ENCODE measurements at places on chromosomes 1 and 21.

GRCh38 chr1:208004851-208005250 is 93.9 kb upstream of the CD34 start:
- DNase-seq, result no peak

- DNase-seq, result peak; percentile 9
Measured at GRCh38 chr1:177227978-177228692, 57.4 kb downstream of the BRINP2 start.

GRCh38 chr21:35711661-35712060 is 348.7 kb downstream of the SETD4 start:
- DNase-seq, result no peak

DNA sequence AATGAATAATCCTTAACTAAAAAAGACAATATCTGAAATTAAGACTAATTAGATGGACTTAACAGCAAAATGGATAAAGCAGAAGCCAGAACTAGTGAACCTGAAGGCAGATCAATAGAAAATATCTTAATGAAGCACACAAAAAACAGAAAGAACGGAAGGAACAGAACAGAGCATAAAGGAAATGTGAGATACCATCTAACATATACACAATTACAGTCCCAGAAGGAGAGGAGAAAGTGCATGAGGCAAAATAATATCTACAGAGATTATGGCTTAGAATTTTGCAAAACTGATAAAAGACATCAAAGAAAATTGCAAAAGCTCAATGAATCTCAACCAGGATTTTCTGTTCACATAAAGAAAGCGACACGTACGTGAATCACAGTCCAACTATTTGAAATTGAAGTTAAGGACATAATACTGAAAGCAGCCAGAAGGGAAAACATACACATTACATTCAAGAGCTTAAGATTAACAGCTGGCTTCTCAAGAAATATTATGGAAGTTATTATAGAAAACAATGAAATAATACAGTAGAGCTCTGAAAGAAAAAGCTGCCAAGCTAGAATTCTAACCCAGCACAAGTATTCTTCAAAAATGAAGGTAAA is 182.0 kb downstream of the CDC42BPA start:
- DNase-seq, result no peak

- peak; percentile 5 for DNase-seq
Measured at GRCh38 chr1:37930246-37931101, 16.4 kb downstream of the INPP5B start.

GRCh38 chr1:63701187-63701586 is 72.6 kb upstream of the ROR1 start:
- DNase-seq, result peak; percentile 54

- no peak for DNase-seq
Measured at GRCh38 chr1:209238356-209238755, 345.2 kb upstream of the CAMK1G start.

GRCh38 chr1:185096531-185096930 is 51.2 kb downstream of the RNF2 start:
- no peak for DNase-seq

- DNase-seq, result no peak
Measured at GRCh38 chr1:223621312-223621734, 44.2 kb downstream of the CAPN8 start.

- DNase-seq, result no peak
Measured at GRCh38 chr1:32448773-32449456, 16.0 kb upstream of the ZBTB8B start.

GRCh38 chr1:117210831-117211261 is at the start of gene VTCN1:
VTCN1 (minus strand) TSS chr1:117210927; CDS start chr1:117210855, 72 bp downstream.
- DNase-seq, result no peak

DNA sequence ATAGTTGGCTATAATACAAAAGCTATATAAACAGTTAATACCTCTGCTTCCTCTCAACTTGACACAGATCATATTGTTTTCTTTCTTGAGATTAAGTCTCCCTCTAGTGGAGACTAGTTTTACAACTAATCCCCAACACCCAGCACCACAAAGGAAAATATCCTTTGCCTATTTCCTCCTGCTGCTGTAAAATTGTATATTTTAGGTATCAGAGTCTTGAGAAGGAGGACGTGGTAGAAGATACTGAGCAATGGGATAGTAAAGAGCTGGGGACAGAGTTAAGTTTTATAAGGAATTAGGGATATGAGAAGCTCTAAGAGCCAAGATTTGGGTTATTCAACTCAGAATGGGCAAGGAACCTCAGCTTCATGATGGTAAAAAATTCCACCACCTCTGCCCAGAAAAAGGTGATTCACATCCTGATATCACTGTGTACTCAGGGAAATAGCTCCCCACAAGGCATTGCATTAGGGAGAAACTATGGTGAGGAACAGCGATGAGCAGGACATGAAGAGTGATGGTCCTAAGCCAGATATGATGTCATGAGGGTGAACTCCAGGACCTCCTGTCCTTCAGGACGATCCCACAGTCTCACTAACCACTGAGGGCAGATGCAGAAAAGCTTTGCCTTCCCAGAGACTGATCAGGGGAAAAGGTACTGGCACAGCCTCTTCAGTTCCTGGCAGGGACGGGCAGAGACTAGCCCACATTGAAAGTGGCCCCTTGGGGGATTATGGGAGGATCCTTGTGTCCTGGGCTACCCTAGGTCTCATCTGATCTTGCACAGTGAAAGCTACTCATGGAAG is 14.7 kb upstream of the CFAP126 start:
- peak; percentile 77 for DNase-seq

- no peak for DNase-seq
Measured at GRCh38 chr1:26820784-26821269, 5.7 kb upstream of the ZDHHC18 start.

DNA sequence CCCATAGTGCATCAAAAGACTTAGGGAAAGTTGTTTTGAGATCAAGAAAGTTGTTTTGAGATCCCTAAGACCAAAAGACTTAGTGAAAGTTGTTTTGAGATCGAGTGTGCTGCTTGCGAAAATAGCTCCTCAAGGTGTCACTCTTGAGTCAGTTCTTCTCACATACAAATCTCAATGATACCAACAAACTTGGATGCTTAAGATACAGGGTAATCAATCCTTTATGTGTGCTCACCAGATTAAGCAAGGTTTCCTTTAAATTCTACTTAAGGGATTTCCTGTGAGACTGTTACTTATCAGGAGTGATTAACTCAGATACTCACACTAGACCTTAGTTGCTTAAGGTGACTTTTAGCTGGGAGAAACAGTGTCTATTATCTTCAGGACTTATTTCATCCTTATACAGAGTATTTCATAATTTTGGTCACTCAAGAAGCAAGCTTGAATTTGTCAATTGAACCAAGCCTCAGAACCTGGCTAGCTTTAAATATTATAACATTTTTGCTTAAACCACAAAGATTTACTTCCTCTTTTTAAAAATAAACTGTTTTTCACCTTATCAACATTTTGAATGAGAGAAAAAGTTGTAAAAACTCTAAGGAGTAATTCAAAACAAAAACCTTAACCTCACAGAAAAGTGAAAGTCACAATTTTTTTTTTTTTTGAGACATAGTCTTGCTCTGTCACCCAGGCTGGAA is 8.0 kb upstream of the RLF start:
- DNase-seq, result peak; percentile 63

- DNase-seq, result no peak
Measured at GRCh38 chr1:180150982-180151381, 3.7 kb upstream of the QSOX1 start.

DNA sequence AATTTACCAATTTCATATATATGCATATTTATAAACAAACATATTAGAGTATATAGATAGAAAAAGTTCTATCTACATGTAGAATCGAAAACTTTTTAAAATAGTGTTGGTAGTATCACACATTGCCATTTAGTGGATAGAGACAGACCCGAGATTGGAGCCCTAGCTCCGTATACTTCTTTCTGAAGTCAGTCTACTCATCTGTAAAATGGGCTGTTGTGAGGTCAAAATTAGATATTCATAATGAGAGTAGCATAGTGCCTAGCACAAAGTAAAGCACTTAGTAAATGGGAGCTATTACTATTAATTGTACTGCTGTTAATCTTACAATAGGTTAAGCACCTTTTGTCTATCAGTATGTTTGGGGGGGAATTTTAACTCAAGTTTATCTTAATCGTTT is 4.2 kb upstream of the RSPH1 start:
- DNase-seq, result no peak

DNA sequence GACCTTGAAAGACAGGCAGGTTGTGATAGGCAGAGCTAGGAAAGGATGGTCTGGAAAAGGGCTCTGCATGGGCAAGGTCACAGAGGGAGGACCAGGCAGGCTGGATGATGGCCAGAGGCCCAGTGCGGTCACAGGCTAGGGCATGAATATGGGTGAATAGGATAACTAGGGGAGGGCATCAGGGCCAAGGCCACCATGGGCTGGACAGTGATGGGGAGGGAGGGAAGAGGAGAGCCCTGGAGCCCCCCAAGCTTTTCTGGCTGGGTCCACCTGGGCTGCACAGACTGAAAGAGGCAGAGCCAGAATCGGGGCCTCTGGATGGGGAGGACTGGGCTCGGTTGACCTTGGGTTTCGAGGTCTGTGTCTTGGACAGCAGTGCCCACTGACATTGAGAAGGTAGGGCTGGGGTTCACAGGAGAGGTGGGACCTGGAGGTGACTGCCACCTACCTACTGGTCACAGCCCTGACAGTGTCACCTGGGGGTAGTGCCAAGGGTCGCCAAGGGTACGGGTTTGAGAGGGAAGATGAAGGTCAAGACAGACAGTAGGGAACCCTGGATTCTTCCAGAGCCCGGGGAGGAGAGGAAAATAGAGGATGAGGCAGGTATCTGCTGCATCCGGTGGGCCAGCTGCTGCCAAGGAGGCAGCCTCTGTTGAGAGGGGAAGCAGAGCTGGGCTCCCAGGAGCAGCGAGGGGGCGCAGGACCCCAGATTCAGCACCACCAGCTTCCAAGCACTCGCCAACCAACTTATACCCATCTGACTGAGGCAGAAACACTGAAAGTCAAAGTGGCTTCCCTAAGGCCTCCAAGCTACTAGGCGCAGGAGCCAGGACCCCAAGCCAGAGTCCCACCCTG is 6.1 kb upstream of the NPHP4 start:
- DNase-seq, result no peak

- no peak for DNase-seq
Measured at GRCh38 chr1:226443033-226443432, 35.1 kb upstream of the PARP1 start.

DNA sequence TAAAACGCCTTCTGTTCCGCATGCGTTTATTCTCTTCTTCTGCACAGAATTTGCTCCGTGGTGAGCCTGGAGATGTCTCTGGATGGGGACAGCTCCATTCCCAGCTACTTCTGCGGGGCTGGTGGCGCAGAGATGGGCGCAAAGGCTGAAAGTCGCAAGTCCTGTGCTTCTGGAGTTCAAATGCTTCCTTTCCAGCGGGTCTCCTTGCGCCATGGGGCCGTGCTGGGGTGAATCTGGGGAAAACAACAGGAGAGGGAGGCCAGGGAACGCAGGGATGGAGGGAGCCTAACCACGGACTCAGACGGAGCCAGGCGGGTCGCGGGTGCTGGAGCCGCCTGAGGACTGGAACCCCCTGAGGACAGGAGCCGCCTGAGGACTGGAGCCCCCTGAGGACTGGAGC is 2.9 kb upstream of the OR2T12 start:
- DNase-seq, result no peak

DNA sequence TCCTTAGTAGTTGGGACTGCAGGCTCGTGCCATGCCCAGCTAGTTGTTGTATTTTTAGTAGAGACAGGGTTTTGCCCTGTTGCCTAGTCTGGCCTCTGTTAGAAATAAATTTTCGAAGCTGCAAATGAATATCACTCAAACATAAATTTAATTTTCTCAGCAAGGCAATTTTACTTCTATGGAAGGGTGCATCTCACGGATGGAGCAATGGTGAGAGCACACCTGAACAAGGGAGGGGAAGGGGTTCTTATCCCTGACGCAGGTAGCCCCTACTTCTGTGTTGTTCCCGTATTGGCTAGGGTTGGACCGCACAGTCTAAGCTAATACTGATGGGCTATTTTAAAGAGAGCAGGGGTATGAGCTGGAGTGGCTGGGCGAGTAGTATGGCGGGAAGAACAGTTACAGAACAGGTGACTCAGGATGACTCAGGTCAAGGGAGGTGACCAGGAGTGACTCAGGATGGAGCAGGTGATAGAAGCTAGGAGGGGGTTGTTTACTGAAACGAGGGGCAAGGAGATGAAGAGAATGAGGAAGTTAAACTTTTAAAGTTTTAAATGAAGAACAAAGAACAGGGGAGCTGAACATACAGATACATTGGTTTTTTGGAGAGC is 7.5 kb downstream of the MDM4 start:
- DNase-seq, result no peak

- DNase-seq, result no peak
Measured at GRCh38 chr21:26297851-26298250, 127.3 kb upstream of the APP start.

GRCh38 chr1:85850238-85850637 is 142.0 kb upstream of the ZNHIT6 start:
- no peak for DNase-seq

DNA sequence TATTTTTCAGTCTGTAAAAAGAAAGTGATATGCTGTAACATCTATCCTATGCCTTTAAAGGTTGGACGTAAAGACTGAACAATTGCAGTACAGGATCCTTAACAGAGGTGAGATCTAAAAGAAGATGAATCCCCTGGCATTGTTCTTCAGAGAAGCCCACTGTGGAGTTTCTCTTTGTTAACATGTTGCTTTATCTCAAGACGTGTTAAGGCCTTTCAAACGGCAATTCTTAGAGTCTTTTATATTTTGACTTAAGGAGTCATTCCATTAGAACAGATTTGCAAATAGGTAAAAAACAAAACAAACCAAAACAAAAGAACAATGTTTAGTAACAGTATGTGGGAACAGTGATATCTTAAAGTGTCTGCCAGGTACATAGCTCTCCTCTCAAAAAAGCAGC is 225.1 kb upstream of the ZP4 start:
- no peak for DNase-seq

GRCh38 chr1:95118067-95118499 is 928 bp downstream of the TLCD4 start:
- DNase-seq, result no peak

- DNase-seq, result no peak
Measured at GRCh38 chr1:25952841-25953401, 44.9 kb downstream of the PAFAH2 start.

GRCh38 chr21:45861156-45861870 is 120.3 kb upstream of the COL6A1 start:
- no peak for DNase-seq

- DNase-seq, result peak; percentile 44
Measured at GRCh38 chr1:94621395-94621794, 79.8 kb upstream of the F3 start.

DNA sequence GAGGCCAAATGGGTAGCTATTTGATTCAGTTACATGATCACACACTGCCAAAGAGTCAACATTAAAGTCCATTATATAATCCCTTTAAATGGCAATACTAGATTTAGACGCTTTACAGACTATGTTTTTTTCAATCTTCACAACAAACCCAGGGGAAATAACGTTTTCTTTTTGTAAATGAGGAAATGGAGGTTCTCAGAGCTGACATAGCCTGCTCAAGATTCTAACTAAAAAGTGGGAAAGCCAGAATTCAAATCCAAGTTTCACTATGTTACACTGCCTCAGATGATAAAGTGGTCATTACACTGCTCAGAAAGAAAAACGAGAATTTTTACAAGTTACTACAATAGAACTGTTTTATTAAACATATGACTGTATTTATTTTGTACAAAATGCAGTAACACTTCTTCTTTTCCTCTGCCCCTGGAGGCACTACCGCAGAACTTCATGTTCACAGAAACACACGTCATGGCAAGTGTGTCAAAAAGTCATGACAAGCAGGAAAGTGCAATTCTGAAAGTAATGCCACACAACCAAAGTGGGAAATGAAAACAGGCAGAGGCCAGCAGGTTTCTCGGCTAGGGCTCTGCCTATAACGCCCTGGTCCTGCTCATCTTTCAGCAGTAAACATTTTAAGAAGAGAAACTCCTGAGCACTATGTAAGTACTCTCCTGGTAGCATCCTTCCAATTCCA is 19.0 kb downstream of the THEMIS2 start:
- DNase-seq, result no peak
